ENCODE measurements at places on chromosomes 6 and 20.

GRCh38 chr20:4090756-4091489 is 75.6 kb upstream of the RNF24 start:
- DNase-seq, result no peak

GRCh38 chr6:80547827-80548226 is 441.4 kb downstream of the BCKDHB start:
- no peak for DNase-seq

DNA sequence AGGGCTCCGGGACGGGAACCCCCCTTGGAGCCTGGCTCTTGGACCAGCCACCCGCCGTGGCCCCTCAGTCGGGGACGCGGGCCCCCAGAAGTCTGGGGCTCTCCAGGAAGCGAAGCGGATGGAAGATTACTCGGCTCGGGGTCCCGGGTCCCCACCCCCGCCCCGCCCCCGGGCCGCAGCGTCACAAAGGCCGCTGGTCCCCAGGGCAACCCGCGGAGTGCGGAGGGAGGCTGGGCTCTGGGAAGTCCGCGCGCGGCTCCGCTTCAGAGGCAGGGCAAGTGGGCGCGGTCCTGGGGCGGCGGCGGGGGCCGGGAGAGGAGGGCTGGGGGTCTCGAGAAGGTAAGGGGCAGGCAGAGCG is at the start of gene FNDC11:
FNDC11 (plus strand) TSS at position 227 of the 358 bp plus-strand sequence. CDS start 1,505 bp downstream, outside the sequence.
- peak; percentile 61 for DNase-seq

- DNase-seq, result no peak
Measured at GRCh38 chr6:54881067-54881730, 34.6 kb downstream of the FAM83B start.

- DNase-seq, result no peak
Measured at GRCh38 chr6:30748851-30749540, 4.6 kb upstream of the IER3 start.

Measured in CD4-positive, CD25-positive, alpha-beta regulatory T cell (primary cell).